ENCODE measurements at places on chromosomes 5 and 9.

DNA sequence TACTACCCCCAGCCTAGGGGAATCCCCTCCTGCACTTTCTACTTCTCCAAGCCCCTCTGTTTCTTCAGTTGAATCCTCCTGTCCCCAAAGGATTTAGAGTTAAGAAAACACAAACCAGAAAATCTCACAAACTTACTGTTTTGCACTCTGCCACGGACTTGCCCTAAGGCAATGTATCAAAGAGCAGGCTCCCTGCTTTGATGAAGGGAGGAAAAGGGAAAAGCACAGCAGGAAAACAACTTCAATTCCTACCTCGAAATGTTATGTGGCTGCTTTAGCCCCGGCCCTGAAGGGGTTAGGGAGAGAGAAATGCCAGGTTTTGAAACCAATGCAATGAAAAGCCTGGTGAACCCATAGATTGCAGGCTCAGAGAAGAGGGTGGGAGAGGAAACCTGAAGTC, 254.7 kb downstream of the MAN2A1 start:
- DNase-seq, result no peak

DNA sequence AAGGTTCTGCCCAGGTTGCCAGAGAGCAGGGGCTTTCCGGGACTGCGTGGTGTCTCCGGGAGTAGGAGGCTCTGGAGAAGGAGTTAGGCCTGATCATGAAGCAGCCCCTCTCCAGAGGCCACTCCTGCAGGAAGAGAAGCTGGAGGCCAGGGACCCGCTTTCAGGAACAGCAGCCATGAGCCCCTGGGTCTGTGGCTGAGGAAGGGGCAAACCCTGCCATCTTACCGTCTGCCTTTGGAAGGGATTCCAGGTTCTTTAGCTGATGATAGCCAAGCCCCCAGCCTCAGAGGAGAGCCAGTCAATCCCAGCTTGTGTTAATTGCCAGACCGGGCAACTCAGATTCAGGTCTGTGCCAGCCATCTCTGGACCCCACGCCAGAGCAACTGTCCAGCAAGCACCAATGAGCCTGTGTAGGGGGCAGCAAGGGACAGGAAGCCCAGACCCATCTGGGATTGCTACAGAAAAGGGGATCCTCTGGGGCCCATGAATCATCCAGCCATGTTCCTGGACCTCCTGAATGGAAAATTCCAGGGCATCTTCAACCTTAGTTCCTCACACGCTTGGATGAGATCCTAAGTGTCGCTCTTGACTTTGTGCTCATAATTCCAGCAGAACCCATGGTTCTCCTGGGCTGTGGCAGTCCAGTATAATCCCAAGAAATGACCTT, 42.7 kb upstream of the MVB12B start:
- no peak for DNase-seq

DNA sequence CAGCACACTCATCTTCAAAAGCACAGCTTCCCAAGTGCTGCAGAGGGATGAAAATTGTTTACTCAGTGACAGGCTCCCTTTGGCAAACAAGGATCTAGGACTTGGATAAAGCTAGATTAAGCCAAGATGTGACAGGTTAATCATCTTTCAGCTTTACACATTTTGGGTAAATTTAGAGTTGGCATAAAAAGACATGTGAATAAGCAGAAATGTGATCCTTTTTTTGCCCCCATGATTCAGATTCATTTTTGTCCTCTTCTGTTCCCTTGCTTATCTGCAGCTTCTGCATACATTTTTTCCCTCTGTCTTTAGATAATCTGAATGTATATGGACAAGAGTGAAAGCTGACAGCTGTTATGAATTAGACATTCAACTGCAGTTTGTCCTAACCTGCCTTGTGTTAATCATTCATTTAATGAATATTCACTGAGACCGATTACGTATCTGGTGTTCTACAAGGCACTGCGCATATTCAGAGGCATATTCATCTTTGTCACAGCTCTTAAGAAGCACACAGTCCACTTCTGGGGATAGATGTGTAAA, 19.6 kb downstream of the ADAMTSL1 start:
- no peak for DNase-seq

- DNase-seq, result no peak
Measured at GRCh38 chr5:10635257-10635866, 71.5 kb downstream of the ANKRD33B start.

GRCh38 chr5:115583474-115583873, 18.8 kb downstream of the TICAM2 start:
- peak; percentile 77 for DNase-seq

DNA sequence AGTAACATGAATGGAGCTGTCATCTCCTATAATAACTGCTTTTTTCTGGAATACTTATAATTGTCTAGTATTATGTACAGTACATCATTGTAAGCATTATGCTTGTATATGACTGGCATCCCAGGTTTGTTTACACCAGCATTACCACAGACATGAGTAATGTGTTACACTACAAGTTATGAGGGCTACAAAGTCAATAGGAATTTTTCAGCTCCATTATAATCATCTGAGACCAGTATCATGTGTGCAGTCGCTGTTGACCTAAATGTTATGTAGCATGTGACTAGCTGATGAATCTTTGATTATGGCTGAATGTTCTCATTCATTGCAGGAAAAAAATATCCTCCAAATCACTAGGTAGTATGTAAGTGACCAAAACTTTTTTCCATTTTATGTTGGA, 2.2 kb downstream of the ZCCHC9 start:
- no peak for DNase-seq

- no peak for DNase-seq
Measured at GRCh38 chr9:94630833-94631232, 8.5 kb downstream of the FBP1 start.

DNA sequence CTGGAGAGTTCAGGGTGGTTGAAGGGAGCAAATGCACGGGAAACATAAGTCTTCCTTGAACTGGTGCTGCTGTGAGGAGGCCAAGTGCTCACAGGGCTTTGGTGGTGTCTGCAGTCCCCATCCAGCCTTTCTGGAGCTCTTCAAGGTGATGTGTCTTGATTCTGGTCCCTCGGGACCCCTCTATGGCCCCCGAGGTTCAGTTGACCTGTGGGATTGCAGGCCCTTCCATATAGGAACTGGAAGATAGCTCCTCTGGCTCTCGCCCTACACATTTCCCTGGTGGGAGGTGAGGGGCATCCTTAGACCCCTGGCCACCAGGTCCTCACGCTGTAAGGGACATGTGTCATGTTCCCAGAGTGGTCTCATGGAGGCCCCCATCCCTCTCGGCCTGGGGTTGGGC, 191.8 kb downstream of the GADD45G start:
- DNase-seq, result no peak

DNA sequence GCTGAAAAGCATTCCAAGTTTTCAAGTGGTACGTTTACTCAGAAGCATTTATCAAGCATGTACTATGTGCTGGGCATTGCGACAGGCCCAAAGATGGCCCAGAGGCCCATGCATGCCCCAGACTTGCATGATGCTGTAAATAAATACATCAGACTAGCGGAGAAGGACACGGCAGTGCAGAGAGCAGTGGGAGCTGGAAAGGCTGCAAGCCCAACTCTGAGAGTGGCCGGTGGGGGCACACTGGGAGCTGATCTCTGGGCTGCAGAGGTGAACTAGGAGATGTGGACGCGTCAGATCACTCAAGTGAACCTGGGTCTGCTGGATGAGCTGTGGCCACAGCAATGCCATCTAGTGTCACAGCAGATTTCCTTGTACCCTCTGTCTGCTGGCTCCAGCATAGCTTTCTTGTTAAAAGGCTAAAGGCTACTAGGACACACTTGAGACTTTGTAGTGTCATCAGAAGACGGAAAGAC, 246.9 kb downstream of the FANCC start:
- no peak for DNase-seq
